ENCODE measurements at places on chromosomes 7 and 10.

- DNase-seq = no peak
Measured at GRCh38 chr10:100826983-100827818, 81.8 kb downstream of the PAX2 start.

- DNase-seq = no peak
Measured at GRCh38 chr7:77967429-77967828, 168.9 kb downstream of the PHTF2 start.

GRCh38 chr7:123657304-123657685, 1.6 kb downstream of the LMOD2 start:
- no peak for DNase-seq

DNA sequence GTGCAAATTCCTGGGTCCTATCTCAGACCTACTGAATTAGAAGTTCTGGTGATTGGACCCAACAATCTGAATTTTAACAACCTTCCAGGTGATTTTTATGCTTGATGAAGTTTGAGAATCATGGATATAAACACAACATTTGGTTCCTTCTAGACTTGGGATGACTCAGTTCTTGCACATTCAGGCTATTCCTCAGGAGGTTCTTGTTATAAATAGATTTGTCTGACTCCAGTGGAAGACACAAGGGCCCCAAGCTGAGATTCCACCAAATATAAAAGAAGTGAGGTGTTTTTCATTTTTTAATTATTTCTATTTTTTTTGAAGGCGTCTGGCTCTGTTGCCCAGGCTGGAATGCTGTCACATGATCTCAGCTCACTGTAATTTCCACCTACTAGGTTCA, 9.4 kb upstream of the TAS2R16 start:
- peak; percentile 11 for DNase-seq

GRCh38 chr10:125238682-125239081, 78.3 kb upstream of the CTBP2 start:
- no peak for DNase-seq

GRCh38 chr10:33862536-33863105, 528.2 kb upstream of the NRP1 start:
- DNase-seq = no peak

- no peak for DNase-seq
Measured at GRCh38 chr7:155621418-155621980, 23.0 kb upstream of the RBM33 start.

GRCh38 chr7:49783446-49783845, 10.0 kb downstream of the VWC2 start:
- DNase-seq = no peak

GRCh38 chr7:51310131-51310583, 6.5 kb downstream of the COBL start:
- no peak for DNase-seq

- DNase-seq = no peak
Measured at GRCh38 chr7:39727231-39728012, 104.0 kb downstream of the RALA start.

- DNase-seq = no peak
Measured at GRCh38 chr7:107017965-107018719, 26.4 kb upstream of the PRKAR2B start.

DNA sequence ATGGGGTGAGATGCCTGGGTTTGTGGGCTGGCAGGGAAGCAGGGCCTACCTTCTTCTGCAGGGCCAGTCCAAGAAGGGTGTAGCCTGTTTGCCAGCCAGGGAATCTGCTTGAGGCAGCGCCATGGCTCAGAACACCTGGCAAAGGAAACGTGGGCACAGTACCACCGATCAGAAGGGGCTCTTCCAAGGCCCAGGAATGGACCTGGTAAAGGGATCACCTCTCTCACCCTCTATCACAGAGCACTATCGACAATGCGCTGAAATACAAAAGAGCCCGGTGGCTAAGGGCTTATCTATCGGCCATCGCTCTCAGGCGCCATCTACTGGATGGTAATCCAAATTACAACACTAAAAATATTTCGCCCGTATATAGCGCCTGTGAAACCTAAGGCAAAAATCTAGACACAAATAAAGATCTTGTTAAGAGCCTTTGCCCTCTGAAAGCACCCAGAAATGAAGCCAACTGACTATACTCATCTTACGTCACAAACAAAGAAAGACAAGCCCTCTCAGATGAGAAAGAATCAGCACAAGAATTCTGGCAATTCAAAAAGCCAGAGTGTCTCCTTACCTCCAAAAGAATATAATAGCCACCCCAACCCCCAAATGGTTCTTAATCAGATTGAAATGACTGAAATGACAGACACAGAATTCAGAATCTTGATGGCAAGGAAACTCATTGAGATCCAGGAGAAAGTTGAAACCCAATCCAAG, 217.8 kb upstream of the HPS1 start:
- peak; percentile 39 for DNase-seq

DNA sequence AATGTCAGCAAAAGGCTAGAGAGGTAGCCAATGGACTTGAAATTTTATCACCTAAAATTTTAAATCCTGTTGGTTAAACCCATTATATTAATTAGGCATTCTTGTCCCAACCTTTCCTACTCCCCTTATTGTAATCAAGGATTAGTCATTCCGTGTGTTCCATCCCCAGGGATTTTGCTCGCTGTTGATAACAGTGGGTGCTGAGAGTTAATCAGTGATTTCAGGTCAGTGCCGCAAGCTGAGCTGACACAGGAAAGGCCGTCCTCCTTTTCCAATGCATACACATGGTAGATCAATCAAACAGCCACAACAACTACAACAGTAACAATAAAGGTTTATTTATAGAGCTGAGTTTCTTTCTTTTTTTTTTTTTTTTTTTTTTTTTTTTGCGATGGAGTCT, 271.4 kb downstream of the ACTR3B start:
- no peak for DNase-seq

DNA sequence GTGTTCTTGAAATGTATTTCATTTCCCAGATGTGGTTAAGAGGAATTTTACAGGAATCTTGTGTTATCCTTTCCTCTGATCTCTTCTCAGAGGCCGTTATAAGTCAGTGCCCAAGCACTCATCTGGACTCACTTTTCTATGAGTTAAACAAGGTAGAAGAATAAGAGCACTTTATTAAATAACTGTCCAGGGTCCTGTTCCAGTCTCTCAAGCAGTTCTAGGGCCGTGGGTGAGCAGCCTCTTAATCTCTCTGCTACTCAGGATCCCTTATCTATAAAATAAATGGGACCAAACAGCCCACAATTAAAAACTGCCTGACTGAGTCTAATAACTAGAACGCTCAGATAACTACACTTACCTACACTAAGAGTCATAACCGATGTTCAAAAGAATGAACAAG, 111.2 kb downstream of the OSBPL3 start:
- DNase-seq = no peak

DNA sequence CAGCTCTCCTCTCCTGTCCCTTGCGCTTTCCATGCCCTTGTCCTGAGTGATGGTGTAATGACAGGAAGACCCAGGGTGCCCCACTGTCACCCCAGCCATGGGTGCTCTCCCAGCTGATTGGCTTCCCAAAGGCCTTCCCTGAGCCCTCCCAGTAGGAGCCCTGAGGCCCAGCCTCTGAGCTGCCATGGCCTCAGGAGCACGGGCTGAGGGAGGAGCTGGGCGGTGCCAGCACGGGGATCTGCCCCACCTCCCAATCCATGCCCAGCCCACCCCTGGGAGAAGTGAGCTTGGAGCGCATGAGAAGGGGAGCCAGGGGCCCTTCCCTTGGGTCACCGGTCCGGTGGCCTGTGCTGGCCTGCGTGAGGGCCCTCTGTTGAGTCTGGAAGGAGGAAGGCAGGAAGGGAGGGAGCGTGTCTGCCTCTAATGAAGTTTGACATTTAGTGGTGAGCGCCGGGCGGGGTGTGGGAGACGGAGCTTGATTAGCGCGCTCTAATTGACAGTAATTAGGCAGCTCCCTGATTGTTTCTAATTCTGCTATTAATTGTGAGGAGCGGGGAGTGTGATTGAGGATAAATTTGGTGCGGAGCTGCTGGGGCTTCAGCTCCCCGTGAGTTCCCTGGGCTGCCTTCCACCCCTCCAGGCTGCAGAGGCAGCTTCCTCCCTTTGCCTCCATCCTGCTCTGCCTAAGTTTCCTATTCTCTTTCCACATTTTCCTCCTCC, 28.3 kb downstream of the GBX1 start:
- no peak for DNase-seq

GRCh38 chr10:101766753-101767599, 8.9 kb downstream of the FGF8 start:
- no peak for DNase-seq

DNA sequence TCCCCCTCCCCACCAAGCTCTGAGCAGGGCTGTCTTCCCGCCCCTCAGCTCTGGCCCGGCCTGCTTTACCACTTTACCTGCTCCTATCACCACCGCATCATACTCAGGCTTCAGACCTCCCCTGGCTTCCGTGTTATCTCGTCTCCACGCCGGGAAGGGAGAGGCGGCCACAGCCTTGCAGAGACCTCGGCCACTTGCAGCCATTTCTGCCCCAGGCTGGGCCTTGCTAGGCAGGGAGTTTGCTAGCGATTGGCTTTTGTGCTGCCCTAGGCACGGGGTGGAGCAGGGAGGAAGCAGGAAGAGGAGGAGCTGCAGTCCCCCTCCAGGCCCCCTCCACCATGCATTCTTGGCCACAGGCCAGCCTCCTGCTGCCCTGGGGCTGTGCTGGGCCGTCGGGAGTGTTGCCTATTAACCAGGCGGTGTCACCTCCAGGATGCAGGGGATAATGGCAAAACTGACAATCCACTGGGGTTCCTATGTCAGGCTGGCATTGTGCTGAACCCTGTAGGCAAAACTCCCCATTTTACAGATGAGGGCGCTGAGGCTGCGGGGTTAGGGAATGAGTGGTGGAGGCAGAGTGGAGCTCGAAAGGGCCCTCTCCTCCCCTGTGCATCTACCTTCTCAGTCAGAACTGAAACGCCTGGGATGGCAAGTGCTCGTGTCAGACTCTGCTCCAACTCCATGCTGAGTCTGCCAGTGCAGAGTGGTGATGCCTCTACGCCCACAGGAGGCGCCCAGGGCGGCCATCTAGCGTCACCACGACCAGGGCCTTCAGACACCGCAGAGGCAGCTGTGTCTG, at the start of gene PYROXD2:
Gene PYROXD2, minus strand, starts transcription at position 251 of the 799 bp plus-strand sequence. Its CDS starts 47 bp downstream, at position 204.
- DNase-seq = peak; percentile 86

GRCh38 chr10:119703903-119704508, 21.8 kb upstream of the INPP5F start:
- no peak for DNase-seq

- no peak for DNase-seq
Measured at GRCh38 chr7:128211626-128212025, 29.5 kb upstream of the LEP start.

GRCh38 chr10:90746829-90747228, 111.0 kb downstream of the HTR7 start:
- DNase-seq = no peak

- DNase-seq = no peak
Measured at GRCh38 chr10:105986912-105987635, 1177.4 kb downstream of the SORCS1 start.

- no peak for DNase-seq
Measured at GRCh38 chr10:1776127-1776662, 38.9 kb upstream of the ADARB2 start.

DNA sequence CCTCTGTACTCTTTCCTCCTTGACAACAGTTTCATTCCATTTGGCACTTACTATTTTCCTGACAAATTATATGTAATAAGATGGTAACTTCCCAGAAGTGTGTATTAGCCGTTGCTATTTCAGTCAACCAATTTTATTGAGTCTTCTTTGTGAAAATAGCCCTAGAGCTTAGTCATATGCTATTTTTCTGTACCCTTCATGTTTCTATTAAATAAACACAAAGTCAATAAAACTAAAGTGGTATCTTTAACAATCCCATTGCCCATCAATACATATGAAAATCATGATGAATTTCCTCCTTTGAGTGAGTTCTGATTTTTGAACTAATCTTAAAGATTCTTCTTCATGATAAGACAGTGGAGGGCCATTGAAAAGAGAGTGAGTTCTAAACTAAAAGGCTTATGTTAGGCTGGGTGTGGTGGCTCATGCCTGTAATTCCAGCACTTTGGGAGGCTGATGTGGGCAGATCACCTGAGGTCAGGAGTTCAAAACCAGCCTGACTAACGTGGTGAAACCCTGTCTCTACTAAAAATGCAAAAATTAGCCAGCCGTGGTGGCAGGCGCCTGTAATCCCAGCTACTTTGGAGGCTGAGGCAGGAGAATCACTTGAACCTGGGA, 5.9 kb upstream of the MYPN start:
- DNase-seq = no peak
